Left colon (tissue), 2 donors: ENCODE measurements at places on chromosomes 16 and 17. TPM values are rescaled to one million over a fixed set of nuclear protein-coding genes. Genes with fewer than 3 reads are reported as not detected.

DNA sequence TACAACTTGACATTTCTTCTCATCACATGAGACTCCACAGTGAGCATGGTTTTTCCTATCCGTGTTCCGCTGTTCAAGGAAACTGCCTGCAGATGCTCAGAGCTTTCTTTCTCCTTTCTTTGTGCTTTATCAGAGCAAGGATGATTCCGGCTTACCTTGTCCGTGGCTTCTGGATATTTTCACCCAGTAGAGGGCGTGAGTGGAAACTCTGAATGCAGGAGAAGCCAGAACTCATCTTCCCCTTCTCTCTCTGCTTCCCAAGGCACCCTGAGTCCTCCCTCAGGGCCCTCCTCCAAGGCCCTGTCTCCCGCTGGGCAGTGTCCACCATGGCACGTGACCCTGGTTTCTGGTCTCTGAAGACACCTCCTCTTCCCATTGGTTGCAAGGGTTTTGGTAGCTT, 721.1 kb upstream of the RBFOX1 start:
- no peak for DNase-seq

GAS7 gene
- total RNA-seq: 6.3 TPM

DNA sequence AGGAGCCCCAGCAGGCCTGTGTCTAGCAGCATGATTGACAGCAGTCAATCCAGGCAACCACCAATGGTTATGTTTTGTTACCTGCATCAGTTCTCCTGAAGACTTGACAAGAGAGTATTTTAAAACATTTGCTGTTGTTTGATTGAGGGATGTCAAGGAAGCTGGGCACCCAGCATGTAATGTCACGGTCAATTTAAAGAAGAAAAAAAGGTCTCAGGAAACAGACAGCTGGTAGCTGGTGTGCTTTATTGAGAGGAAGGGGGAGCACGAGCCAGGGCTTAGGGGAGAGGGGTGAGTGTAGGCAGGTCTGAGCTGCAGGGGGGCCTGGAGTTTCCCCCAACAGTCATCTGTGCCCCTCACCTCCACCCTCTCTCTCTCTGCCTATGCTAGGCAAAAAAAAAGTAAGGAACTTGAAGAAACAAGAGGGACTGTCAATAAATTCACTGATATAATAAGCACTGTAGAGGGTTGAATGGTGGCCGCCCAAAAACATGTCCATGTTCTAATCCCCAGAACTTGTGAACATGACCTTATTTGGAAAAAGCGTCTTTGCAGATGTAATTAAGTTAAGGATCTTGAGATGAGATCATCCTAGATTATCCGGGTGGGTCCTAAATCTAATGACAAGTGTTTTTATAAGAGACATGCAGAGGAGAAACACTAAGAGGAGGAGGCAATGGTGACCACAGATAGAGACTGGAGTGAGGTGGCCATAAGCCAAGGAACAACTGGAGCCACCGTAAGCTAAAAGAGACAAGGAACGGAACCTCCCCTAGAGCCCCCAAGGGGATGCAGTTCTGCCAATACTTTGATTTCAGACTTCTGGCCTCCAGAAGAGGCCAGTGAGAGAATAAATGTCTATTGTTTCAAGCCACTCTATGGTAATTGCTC, 14.5 kb downstream of the TSPOAP1 start:
- no peak for DNase-seq

GRCh38 chr16:86722970-86723369, 144.6 kb downstream of the FOXL1 start:
- DNase-seq: no peak

- DNase-seq: no peak
These were observed 14.2 kb upstream of the SLC52A1 start for GRCh38 chr17:5049314-5049841.
